Activated T-helper 17 cell treated with anti-CD3 and anti-CD28 coated beads, Interleukin-2, amount 50 U/mL, for 72 hours (primary cell): ENCODE measurements at places on chromosomes 12 and 14. TPM values are rescaled to one million over a fixed set of nuclear protein-coding genes. Genes with fewer than 3 reads are reported as not detected.

Gene RAD9B
- 2.5 TPM for total RNA-seq

Gene DUSP6
- total RNA-seq, result 68.4 TPM

Gene CFAP54
- 0.61 TPM for total RNA-seq

Gene CPM
- 3.6 TPM for total RNA-seq

Gene GALNT9
- total RNA-seq, result 0.34 TPM

Gene TDRD9
- not detected for total RNA-seq

Gene CAPRIN2
- total RNA-seq, result 11.3 TPM
